ENCODE measurements at places on chromosomes 16 and 17. TPM values are rescaled to one million over a fixed set of nuclear protein-coding genes. Genes with fewer than 3 reads are reported as not detected.

GRCh38 chr17:13005530-13005929 lies 12.3 kb downstream of the ELAC2 start:
- no peaks in the 10 kb centered on the region for H3K4me1 ChIP-seq
- no peaks in the 10 kb centered on the region for H3K27me3 ChIP-seq
- H3K36me3 ChIP-seq = peaks cover 45% of the 10 kb centered on the region
- no peak overlapping the region for H3K27ac ChIP-seq
- no peak overlapping the region for H3K4me3 ChIP-seq

Gene TEKT1
- not detected for total RNA-seq

DNA sequence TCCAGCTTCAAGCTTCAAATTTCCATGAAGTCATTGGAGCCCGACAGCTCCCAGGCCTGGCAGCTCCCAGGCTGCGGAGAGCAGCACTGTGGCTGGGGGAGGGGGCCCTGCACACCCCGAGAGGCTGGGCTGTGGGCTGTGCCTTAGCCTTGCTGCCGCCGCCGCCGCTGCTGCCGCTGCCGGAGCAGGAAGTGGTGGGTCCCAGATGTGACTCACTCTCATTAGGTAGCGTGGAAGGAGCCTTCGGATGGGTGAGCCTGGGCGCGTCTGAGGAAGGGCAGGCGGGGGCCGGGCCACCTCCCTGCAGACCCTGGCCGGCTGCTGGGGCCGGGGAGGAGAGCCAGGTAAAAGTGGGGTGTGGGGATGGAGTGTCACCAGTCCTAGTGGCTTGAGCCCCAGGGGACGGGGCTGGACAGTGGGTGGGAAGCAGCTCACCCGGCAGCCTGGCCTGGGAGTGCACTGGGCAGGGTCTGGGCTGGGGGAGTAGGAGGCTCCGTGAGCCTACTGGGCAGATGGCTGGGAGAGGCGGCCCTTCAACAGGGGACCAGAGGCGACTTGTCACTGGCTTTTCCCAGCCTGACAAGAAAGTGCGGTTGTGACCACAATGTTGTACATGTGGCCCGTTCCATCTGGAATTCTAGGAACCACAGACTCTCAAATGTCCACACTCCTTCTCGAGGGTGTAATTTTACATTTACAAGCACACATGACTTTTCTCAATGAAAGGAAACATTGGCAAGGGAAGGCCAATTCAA lies at the start of gene ADCY7:
Gene ADCY7, plus strand, starts transcription at position 215 of the 755 bp plus-strand sequence. CDS start 21,629 bp downstream, outside the sequence.
- H3K4me1 ChIP-seq = peaks cover 11% of the 10 kb centered on the region
- DNase-seq = peak; percentile 80
- peak within 1 kb of the TSS; percentile 60 for H3K27ac ChIP-seq
- no peaks in the 10 kb centered on the region for H3K36me3 ChIP-seq
- H3K4me3 ChIP-seq = no peak within 1 kb of the TSS

Gene EMC8
- total RNA-seq = 32.7 TPM

DNA sequence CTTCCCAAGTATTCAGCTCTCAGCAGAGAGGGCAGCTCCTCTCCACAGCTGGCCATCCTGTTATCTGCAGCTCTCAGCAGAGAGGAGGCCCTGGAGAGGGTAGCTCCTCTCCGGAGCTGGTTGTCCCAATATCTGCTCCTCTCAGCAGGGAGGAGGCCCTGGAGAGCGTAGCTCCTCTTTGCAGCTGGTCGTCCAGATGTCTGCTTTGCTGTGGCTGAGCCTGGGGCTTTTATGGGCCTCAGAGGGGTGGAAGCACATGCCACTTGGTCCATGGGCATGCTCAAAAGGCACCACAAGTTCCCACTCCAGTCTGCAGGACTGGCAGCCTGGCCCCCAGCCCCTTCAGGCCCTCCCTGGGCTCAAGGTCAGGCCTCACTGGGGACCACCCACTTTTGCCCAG lies 314.3 kb downstream of the KCNJ2 start:
- H3K4me3 ChIP-seq = no peak overlapping the region
- DNase-seq = no peak
- H3K4me1 ChIP-seq = no peaks in the 10 kb centered on the region
- H3K27ac ChIP-seq = no peak overlapping the region
- H3K36me3 ChIP-seq = no peaks in the 10 kb centered on the region

Gene CTRB2
- not detected for total RNA-seq

DNA sequence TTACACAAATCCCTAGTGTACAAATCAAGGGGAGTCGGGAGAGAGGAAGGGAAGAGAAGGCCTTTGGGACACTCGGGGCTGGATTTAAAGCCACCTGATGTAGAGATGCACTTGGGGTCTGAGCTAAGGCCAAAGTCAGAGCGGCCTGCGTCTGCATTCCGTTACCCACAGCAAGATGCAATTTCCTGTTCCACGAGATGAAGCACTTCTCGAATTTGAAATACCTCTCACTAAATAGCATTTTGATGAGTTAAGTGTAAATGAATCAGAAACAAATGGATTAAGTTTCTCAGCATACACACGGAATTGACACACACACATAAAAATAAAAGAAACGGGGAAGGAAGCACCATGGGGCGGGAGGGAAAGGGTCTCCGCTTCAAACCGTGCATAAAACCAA lies 386.0 kb downstream of the SOX9 start:
- no peaks in the 10 kb centered on the region for H3K36me3 ChIP-seq
- no peak for DNase-seq
- H3K27ac ChIP-seq = no peak overlapping the region
- H3K4me1 ChIP-seq = no peaks in the 10 kb centered on the region
- H3K4me3 ChIP-seq = no peak overlapping the region
- no peaks in the 10 kb centered on the region for H3K27me3 ChIP-seq

- no peak overlapping the region for H3K27ac ChIP-seq
- H3K36me3 ChIP-seq = no peaks in the 10 kb centered on the region
- H3K4me3 ChIP-seq = no peak overlapping the region
- DNase-seq = no peak
Observed at GRCh38 chr16:29794231-29794710, 3.7 kb downstream of the KIF22 start.

GRCh38 chr16:31193874-31194273 lies 8.7 kb downstream of the PYCARD start:
- H3K36me3 ChIP-seq = peaks cover 97% of the 10 kb centered on the region
- H3K27me3 ChIP-seq = no peaks in the 10 kb centered on the region
- DNase-seq = no peak
- H3K4me1 ChIP-seq = no peaks in the 10 kb centered on the region

GRCh38 chr16:10950393-10950792 lies 6.0 kb downstream of the CLEC16A start:
- H3K27ac ChIP-seq = no peak overlapping the region
- no peaks in the 10 kb centered on the region for H3K36me3 ChIP-seq
- DNase-seq = no peak
- H3K27me3 ChIP-seq = no peaks in the 10 kb centered on the region

- peaks cover 40% of the 10 kb centered on the region for H3K4me1 ChIP-seq
- DNase-seq = peak; percentile 64
- H3K27ac ChIP-seq = no peak overlapping the region
- H3K4me3 ChIP-seq = no peak overlapping the region
Observed at GRCh38 chr17:80957461-80957941, 34.1 kb upstream of the CHMP6 start.

- no peak overlapping the region for H3K4me3 ChIP-seq
- no peaks in the 10 kb centered on the region for H3K36me3 ChIP-seq
- DNase-seq = no peak
- peaks cover 22% of the 10 kb centered on the region for H3K4me1 ChIP-seq
- H3K27ac ChIP-seq = no peak overlapping the region
- no peaks in the 10 kb centered on the region for H3K27me3 ChIP-seq
Observed at GRCh38 chr16:30381291-30382041, 895 bp downstream of the SEPTIN1 start.

GRCh38 chr16:1632638-1632970 lies 20.4 kb downstream of the CRAMP1 start:
- no peak for DNase-seq
- H3K4me3 ChIP-seq = no peak overlapping the region
- no peaks in the 10 kb centered on the region for H3K4me1 ChIP-seq
- H3K27ac ChIP-seq = no peak overlapping the region

Gene ITGAX
- 3.8 TPM for total RNA-seq

Gene XYLT1
- 33.2 TPM for total RNA-seq

Gene PYY
- total RNA-seq = not detected

DNA sequence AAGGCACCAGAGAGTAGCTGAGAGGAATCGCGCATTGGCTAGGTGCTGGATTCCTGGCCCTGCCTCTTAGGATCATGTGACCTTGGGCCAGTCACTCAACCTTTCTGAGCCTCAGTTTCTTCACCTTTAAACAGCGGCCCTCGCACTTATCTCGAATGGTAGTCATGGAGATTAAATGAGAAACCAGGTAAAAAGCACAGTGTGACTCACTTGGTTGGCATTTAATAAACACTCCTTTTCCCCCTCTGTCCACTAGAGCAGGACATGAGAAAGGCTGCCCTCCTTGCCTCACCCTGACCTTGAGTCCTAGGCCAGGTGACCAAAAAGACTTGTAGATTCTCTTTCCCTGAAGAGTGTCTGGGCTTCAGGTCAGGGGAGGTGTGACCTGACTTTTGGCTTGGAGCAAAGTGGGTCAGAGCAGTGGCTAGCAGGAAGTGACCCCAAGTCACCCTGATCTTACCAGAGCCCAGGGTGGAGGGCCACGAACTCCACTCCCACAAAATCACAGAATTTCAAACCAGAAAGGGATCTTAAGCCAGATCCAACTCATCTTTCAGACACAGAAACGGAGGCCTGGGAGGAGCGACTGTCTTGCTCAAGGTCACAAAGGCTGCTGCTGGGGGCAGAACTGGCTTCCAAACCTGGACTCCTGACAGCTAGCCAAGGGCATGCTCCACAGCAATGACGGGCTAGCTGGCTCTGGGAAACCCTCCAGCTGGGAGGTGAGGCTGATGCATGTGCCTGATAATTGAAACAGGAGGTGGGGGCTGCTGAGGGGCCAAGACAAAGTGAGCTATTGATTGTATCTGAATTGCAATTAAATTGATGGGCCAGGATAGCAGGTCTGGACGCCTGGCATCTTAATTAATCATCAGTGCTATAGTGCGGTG lies 65.2 kb downstream of the PIPOX start:
- H3K4me3 ChIP-seq = no peak overlapping the region
- peaks cover 30% of the 10 kb centered on the region for H3K36me3 ChIP-seq
- H3K27me3 ChIP-seq = no peaks in the 10 kb centered on the region
- DNase-seq = no peak

GRCh38 chr17:67606471-67606870 lies 111.3 kb upstream of the NOL11 start:
- no peak for DNase-seq
- peaks cover 29% of the 10 kb centered on the region for H3K4me1 ChIP-seq
- H3K27ac ChIP-seq = no peak overlapping the region

GRCh38 chr17:58575511-58575910 lies 61.1 kb upstream of the MTMR4 start:
- no peak for DNase-seq
- H3K36me3 ChIP-seq = no peaks in the 10 kb centered on the region
- no peak overlapping the region for H3K27ac ChIP-seq
- no peak overlapping the region for H3K4me3 ChIP-seq
- no peaks in the 10 kb centered on the region for H3K4me1 ChIP-seq

DNA sequence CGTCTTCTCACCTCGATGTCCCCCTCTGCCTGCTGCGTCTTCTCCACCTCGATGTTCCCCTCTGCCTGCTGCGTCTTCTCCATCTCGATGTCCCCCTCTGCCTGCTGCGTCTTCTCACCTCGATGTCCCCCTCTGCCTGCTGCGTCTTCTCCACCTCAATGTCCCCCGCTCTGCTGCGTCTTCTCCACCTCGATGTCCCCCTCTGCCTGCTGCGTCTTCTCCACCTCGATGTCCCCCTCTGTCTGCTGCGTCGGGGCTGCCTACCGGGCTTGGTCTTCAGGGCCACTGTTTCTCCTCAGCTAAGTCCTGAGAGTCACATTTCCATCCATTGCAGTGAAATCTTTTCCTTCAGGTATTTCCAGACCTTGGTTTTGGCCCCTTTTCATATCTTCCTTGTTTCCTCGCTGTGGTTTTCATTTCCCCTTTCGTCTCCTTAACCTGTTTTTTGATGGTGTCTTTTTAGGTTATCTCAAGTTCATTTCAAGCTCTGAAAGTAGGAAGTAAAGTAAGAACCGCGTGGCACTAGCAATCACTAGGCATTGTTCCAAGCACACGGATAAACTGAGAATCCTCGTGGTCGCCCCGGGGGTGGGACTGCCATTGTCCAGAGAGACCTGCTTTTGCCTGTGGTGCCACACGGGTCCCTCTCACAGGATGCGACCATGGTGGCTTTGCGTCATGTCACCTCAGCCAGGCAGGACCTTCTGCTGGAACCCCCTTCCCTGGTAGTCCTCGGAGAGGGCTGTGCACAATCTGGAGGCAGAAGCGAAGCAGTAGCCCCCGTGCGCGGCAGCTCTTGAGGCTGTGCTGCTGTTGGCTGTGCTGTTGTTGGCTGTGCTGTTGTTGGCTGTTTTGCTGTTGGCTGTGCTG lies 9.5 kb upstream of the ZNF750 start:
- H3K27me3 ChIP-seq = no peaks in the 10 kb centered on the region
- H3K36me3 ChIP-seq = no peaks in the 10 kb centered on the region
- DNase-seq = no peak

- H3K27ac ChIP-seq = no peak overlapping the region
- DNase-seq = peak; percentile 51
- peaks cover 31% of the 10 kb centered on the region for H3K4me1 ChIP-seq
- H3K27me3 ChIP-seq = peaks cover 15% of the 10 kb centered on the region
- H3K36me3 ChIP-seq = no peaks in the 10 kb centered on the region
Observed at GRCh38 chr17:61415374-61416210, 15.9 kb downstream of the TBX2 start.

DNA sequence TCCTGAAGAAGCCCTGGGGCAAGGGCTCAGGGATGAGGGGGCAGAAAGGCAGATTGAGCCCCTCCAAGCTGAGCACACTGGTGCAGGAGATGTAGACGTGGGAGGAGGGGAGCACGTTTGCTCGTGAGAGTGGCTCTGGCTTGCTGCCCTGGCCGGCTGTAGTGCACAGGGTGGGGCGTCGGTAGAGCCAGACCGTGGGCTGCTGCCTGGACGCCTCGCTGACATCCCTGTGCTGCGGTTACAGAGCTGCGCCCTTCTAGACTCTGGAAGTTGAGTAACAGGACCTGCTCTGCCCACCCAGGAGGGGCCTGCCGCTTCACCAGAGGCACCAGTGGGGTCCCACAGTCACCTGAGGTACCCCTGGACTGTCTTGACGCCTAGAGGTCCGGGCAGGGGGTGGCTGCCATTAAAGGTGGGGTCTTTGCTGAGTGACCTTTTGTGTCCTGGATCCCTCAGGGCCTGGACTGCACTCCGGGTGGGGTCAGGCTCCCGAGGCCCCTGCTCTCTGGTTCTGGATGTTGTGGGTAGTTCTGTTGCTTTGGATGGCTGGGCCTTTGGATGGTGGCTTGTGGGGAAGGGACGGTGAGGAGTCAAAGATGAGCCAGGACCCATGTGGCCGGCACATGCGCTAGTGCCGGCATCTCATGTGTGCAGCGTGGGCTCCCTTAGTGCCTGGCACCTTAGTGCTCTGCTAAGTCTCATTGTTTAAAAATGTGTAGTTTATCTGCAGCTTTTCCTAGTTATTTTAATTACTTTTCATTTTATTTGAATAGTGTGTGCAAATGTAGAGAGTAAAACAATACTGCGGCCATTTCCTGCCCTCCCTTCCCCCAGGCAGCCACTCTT lies 41.7 kb downstream of the PGS1 start:
- H3K27me3 ChIP-seq = no peaks in the 10 kb centered on the region
- peaks cover 12% of the 10 kb centered on the region for H3K36me3 ChIP-seq
- H3K4me1 ChIP-seq = peaks cover 16% of the 10 kb centered on the region

Gene SYCE1L
- total RNA-seq = 2.1 TPM

Measured in sigmoid colon (tissue), 7 donors.